Naive thymus-derived CD8-positive, alpha-beta T cell (primary cell): ENCODE measurements at places on chromosomes 11 and 22.

GRCh38 chr11:130165601-130166456, 6.2 kb downstream of the ST14 start:
- no peaks in the 10 kb centered on the region for H3K36me3 ChIP-seq
- no peak overlapping the region for H3K4me3 ChIP-seq
- H3K27me3 ChIP-seq = peaks cover 59% of the 10 kb centered on the region
- H3K4me1 ChIP-seq = peaks cover 3% of the 10 kb centered on the region

GRCh38 chr11:69861901-69862300, 42.7 kb upstream of the FGF3 start:
- H3K27ac ChIP-seq = no peak overlapping the region
- H3K4me1 ChIP-seq = no peaks in the 10 kb centered on the region
- H3K4me3 ChIP-seq = no peak overlapping the region
- H3K27me3 ChIP-seq = peaks cover 57% of the 10 kb centered on the region
- no peak for DNase-seq
- H3K36me3 ChIP-seq = no peaks in the 10 kb centered on the region

- H3K4me3 ChIP-seq = no peak overlapping the region
- no peak overlapping the region for H3K27ac ChIP-seq
- no peak for DNase-seq
- H3K36me3 ChIP-seq = no peaks in the 10 kb centered on the region
- no peaks in the 10 kb centered on the region for H3K4me1 ChIP-seq
These were observed 269.5 kb upstream of the SESN3 start for GRCh38 chr11:95500466-95500865.

DNA sequence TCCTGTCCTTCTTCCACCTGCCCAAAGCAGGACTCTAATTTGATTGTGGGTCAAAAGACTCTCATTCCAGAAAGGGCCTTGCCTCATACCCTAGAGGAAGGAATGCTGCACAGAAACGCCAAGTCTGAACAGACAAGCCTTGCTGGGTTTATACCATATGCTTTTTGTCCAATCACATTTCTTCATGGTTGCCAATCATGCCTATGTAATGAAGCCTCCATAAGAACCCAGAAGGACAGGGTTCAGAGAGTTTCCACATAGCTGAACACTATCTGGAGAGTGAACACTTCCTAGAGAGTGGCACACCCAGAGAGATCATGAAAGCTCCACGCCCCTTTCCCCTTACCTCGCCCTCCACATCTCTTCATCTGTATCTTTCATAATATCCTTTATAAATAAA, 4.8 kb upstream of the SAA2 start:
- H3K4me3 ChIP-seq = no peak overlapping the region
- H3K27ac ChIP-seq = no peak overlapping the region
- no peaks in the 10 kb centered on the region for H3K27me3 ChIP-seq
- H3K36me3 ChIP-seq = no peaks in the 10 kb centered on the region
- no peak for DNase-seq

DNA sequence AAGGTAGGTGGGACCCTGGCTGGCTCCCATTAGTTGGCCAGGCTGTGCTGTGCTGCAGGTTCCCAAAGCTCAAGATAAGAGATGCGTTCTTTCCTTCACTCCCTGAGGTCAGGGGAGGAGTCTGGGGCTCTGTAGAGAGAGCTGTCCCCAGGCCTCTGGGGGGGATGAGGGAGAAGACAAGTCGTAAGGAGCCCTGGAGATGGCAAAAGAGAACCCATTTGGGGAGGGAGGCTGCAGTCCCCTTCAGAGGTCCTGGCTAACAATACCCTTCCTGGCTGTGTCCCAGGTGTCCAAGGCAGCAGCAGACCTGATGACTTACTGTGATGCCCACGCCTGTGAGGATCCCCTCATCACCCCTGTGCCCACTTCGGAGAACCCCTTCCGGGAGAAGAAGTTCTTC, 916 bp downstream of the GNG3 start:
- H3K4me1 ChIP-seq = peaks cover 24% of the 10 kb centered on the region
- peak overlapping the region; percentile 94 for H3K4me3 ChIP-seq
- DNase-seq = no peak
- H3K27me3 ChIP-seq = no peaks in the 10 kb centered on the region
- peaks cover 4% of the 10 kb centered on the region for H3K36me3 ChIP-seq
